ENCODE measurements at places on chromosomes 5 and 9.

DNA sequence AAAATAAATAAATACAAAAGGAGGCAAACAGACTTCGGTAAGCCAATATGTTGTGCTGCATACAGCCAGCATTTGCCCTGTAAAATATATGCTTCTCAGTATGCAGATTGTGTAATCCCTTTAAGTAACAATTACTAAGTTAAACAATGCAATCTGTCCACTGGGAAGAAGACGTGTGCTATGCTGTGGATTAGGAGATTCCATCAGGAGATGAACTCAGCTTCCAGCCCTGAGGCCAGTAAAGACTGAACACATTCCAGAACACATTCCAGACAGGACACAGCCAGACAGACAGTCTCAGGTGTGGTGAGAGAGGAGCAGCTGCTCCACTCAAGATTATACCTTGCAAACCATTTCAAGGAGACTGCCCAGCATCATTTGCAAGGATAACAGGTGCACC lies 97.8 kb downstream of the MPDZ start:
- DNase-seq: no peak

DNA sequence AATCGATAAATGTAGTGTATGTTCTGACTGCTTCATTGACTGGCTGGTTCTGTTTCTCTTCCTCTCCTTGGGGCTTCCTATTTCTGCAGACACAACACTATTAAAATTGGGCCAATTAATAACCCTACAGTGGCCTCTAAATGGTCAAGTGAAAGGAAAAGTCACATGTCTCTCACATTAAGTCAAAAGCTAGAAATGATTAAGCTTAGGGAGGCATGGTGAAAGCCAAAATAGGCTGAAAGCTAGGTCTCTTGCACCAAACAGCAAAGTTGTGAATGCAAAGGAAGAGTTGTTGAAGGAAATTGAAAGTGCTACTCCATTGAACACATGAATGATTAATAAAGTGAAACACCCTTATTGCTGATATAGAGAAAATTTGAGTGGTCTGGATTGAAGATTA lies 58.2 kb downstream of the CCNH start:
- no peak for DNase-seq

- DNase-seq: no peak
Measured at GRCh38 chr5:180201051-180201987, 7.7 kb downstream of the RASGEF1C start.

- DNase-seq: no peak
Measured at GRCh38 chr9:115891929-115892328, 261.7 kb upstream of the PAPPA start.

DNA sequence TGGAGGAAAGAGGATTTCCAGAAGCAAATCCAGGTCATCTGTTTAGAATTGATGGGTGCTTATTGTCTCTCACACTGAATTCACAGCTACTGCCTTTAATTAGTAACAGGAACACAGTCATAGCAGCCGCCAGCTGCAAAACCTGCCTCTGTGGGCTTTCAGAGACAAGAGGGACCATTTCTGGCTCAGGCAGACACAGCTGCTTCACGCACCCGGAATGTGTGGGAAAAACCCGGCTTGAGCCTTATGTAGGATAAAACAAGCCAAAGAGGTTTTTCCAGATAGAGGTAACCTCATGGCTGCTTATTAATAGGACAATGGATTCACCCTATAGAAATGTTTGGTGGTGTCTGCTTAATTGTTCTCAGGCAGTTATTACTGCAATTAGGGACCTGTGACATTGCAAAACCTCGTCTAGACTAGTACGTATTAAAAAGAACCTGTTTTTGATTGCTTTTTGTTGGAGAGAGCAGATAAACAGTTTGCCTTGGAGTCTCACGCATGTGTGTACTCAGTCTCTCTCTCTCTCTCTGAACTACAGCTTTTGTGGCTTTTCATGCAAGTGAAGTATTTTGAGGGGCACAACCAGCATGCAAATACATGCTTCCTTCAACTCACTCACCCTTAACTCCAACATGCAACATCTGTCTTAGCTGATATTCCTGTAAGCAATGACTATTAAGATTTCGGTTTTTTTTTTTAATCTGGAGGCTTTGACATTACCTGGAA lies 302.7 kb downstream of the PLK2 start:
- DNase-seq: no peak
